Thoracic aorta endothelial cell (primary cell): ENCODE measurements at places on chromosomes 5 and 9. TPM values are rescaled to one million over a fixed set of nuclear protein-coding genes. Genes with fewer than 3 reads are reported as not detected.

ARSI gene
- not detected in 2 replicates for total RNA-seq

C9orf152 gene
- not detected in 2 replicates for total RNA-seq

CAMK2A gene
- total RNA-seq, result not detected in 2 replicates

C8G gene
- total RNA-seq, result not detected in 2 replicates

CNTLN gene
- total RNA-seq, result 20.7 and 22.0 TPM in 2 replicates

LHX3 gene
- total RNA-seq, result not detected in 2 replicates

LRRC19 gene
- not detected in 2 replicates for total RNA-seq

SH3PXD2B gene
- total RNA-seq, result 33.8 and 36.3 TPM in 2 replicates
